ENCODE measurements at places on chromosomes 5 and 9. TPM values are rescaled to one million over a fixed set of nuclear protein-coding genes. Genes with fewer than 3 reads are reported as not detected.

SPINK1 gene
- not detected for polyA plus RNA-seq

TERT gene
- not detected for polyA plus RNA-seq

ZNF483 gene
- polyA plus RNA-seq: 10.0 TPM

BTNL8 gene
- polyA plus RNA-seq: not detected

JAKMIP2 gene
- 63.1 TPM for polyA plus RNA-seq

ECSCR gene
- not detected for polyA plus RNA-seq

SPATA9 gene
- polyA plus RNA-seq: 0.62 TPM

DTWD2 gene
- 2.0 TPM for polyA plus RNA-seq

SPINK9 gene
- not detected for polyA plus RNA-seq

SYNPO gene
- polyA plus RNA-seq: 0.25 TPM

C9orf50 gene
- not detected for polyA plus RNA-seq

TNFAIP8 gene
- polyA plus RNA-seq: 16.1 TPM

PCDHGA11 gene
- polyA plus RNA-seq: 2.4 TPM

LSM11 gene
- polyA plus RNA-seq: 7.9 TPM

TAF1L gene
- polyA plus RNA-seq: not detected

All from Purkinje cell (primary cell).